ENCODE measurements at places on chromosomes 7 and 10. TPM values are rescaled to one million over a fixed set of nuclear protein-coding genes. Genes with fewer than 3 reads are reported as not detected.

The NPY4R2 gene
- 0.49 TPM for total RNA-seq

DNA sequence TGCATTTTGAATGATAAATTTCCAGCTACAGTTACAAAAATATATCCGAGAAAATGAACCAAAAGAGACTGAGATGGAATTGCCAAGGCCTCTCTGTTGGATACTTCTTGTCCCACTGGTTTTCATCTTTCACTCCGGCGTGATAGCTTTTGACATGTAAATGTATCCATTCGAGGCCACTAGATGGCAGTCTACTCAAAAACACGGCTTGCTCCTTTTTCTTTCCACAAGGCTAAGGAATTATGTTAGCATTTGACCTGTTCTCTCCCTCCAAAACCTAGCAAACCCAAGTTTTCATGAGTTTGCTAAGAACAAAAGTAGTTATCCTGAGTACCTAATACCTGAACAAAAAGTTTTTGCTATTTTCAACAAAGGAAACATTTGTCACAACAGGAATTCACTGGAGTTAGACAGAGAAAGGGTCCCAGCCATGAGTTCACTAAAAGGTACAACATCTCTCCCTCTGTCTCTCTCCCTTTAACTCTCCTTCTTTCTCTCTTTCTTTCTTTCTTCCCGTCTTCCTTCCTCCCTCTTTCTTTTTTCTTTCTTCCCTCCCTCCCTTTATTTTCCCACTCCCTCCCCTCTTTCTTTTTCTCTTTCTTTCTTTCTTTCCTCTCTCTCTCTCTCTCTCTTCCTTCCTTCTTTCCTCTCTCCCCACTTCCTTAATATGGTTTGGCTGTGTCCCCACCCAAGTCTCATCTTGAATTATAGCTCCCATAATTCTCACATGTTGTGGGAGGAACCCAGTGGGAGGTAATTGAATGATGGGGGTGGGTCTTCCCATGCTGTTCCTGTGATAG is 207.9 kb upstream of the MYO3A start:
- no peak for DNase-seq

DNA sequence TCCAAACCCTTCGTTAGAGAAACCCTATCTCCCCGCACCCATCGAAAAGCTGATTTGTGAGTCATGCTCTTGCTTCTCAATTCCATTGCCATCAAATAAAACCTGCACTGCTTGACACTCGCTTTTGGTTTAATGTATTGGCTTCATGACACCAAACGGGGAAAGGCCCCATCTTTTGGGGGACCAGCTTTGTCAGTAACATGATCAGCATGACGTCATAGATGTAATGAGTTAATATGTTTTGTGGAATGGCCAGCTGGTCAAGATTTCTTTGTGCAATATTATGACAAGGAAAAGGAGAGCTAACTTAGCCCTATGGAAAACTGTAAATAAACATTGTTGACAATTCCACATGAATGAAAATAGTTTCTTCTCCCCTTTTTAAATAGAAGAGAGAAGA is 1260.5 kb upstream of the CELF2 start:
- no peak for DNase-seq

GRCh38 chr7:2066251-2066919 is 166.4 kb downstream of the MAD1L1 start:
- no peak for DNase-seq
